ENCODE measurements at places on chromosomes 1 and 21.

DNA sequence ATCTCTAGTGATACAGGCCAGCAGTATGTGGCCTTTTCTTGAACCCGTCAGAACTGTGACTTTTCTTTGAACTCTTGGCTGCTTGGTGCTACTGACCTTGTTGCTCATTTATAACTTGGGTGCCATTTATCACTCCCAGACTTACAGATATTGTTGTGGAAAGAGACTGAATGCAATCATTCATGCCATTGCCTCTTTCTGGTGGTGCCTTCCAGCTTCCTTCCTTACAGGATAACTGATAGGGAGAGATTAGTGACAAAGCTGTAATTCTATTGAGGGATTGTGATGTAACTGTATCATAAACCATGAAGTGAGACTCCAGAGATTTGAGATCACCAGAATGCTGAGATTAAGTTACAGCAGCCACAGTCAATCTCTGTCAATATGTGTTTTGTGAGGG, 256.5 kb downstream of the USP25 start:
- DNase-seq: no peak

GRCh38 chr1:165717918-165718515, 19.7 kb upstream of the ALDH9A1 start:
- no peak for DNase-seq

- no peak for DNase-seq
These were observed 85.6 kb upstream of the WNT4 start for GRCh38 chr1:22228505-22228911.

GRCh38 chr1:151175863-151176262, at the start of gene TMOD4:
TSS of gene TMOD4 (minus strand) at chr1:151175981. CDS start at chr1:151174875, 1,106 bp downstream.
- DNase-seq: no peak

- no peak for DNase-seq
These were observed 18.8 kb upstream of the ECE1 start for GRCh38 chr1:21308847-21309652.

- no peak for DNase-seq
These were observed 125.1 kb downstream of the BARHL2 start for GRCh38 chr1:90591970-90592356.

DNA sequence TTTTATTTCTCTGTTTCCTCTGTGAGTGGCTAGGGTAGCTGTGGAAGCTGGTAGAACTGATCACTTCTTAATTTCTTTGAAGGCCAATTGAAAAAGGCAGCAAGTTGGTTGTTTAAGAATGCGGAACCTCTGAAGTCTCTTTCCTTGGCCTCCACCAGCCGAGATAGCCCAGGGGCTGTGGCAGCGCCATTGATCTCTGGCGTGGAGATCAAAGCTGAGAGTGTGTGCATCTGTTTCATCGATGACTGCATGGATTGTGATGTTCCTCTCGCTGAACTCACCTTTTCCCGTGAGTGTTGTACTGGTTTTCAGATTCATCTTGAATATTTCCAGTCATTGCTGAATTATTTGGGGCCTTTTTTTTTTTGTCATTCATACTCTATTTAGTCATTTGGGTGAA, 97.7 kb downstream of the VPS13D start:
- no peak for DNase-seq

GRCh38 chr1:113488576-113489177, 98.4 kb downstream of the MAGI3 start:
- DNase-seq: no peak

DNA sequence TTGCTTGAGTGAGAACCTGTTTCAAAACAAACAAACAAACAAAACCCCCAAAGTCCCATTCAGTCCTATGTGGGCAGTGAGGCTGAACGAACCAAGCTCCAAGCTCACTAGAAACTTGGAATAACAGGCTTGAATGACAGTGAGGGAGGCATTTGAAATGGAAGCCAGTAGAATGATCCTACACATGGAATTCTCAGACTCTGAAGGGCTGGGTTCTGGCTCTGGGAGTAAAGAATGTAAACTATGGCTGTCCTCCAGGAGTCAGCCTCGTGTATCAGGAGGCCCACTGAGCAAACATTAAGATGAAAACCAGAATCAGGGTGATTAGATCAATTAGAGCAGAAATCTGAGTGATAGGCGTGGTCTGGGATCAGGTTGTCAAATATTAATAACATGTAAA, 14.9 kb downstream of the PCP4L1 start:
- DNase-seq: no peak

GRCh38 chr1:110262846-110263631, 52.9 kb downstream of the KCNC4 start:
- DNase-seq: no peak

DNA sequence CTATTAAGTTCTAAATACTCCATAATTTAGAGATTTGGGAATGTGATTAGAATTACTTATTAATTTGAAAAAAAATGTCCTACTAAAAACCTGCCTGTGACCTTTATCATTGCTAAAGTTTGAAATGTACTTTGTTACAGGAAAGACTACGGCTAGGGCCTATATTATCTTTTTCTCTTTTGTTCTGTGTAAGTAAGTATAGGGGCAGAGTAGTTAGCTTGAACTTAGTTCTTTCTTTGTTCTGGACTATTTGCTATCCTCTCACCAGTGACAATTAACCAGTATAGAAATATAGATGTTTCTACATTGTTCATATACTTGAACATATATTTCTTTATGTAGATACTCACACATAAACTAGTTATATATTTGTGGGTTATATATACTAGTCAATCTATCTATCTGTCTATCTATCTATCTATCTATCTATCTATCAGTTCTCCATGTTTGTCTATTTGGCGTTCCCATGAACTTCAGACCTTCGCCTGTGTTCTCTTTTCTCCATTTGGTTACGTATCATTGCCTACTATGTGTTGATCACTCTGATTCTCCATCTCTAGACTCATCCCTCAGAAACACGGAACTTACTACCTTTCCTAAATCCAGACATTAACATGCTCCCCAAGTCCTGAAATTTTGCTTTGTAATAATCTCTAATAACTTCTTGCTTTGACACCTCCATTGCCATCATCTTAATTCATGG, 3.3 kb downstream of the PTPRC start:
- no peak for DNase-seq

DNA sequence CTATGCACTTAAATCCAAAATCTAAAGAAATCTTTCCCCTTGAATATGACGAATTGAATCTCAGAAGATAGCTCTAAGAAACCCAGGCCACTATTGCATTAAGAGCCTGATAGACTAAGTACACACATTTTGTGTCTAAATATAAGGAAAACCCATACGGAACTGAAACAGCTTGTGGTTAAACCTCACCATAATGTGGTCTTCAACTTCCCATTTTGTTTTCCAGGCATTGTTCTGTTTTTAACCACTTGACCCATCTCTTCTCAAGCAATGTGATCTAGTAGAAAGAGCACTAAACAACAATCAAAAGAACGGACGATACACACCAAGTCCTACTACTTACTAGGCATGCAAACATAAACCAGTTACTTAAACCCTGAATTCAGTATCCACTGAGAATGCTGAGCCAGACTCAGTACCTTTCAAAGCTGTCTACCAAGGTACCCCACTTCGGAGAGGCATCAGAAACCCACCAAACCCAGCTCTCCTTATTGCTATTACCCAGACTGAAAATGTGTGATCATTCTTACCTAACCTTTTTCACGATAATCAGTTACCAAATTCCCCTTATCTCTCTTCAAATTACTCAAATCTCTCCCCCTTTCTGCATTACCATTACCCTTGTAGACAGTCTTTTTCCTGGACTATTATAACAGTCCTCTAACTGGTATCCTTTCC, 12.8 kb downstream of the OTUD7B start:
- DNase-seq: no peak

GRCh38 chr1:33454646-33455282, 17.7 kb upstream of the ZSCAN20 start:
- no peak for DNase-seq

DNA sequence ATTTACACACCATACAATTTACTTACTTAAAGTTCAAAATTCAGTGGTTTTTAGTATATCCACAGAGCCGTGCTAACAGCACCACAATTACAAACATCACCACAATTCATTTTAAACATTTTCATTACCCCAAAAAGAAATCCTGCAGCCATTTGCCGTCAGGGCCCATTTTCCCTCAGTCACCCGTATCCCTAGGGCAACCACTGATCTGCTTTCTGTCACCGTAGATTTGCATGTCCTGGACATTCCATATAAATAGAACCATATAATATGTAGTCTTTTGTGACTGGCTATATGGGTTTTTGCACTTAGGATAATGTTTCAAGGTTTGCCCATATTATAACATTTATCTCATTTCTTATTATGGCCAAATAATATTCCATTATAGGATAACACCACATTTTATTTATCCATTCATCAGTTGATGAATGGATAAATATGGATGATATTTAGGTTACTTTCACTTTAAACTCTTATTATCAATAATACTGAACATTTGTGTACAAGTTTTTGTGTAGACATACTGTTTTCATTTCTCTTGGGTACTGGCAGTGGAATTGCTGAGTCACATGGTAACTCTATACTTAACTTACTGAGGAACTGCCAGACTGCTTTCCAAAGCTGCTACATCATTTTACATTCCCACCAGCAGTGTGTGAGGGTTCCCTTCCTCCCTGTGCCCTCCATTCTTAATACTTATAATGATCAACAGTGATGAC, 68.9 kb downstream of the ST3GAL3 start:
- DNase-seq: no peak

GRCh38 chr1:8147956-8148355, 121.8 kb upstream of the ERRFI1 start:
- no peak for DNase-seq

DNA sequence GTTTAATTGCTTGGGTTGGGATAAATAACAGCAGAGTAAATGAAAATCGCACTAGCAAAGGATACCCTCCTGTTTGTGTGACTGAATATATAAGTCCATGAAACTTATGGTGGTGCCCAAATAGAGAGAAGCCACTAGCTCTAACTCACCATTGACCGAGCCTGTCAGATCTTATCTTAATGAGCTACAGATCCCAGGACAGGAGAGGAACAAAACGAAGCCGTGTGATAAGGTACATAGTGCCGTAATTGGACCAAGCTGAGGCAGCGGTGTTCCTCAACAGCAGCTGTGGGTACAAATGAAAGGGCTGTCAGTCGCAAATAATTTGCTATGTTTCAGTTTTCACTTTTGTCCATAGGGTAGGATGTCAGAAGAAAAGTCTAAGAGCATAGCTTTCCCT, 276.1 kb downstream of the PTBP2 start:
- no peak for DNase-seq

DNA sequence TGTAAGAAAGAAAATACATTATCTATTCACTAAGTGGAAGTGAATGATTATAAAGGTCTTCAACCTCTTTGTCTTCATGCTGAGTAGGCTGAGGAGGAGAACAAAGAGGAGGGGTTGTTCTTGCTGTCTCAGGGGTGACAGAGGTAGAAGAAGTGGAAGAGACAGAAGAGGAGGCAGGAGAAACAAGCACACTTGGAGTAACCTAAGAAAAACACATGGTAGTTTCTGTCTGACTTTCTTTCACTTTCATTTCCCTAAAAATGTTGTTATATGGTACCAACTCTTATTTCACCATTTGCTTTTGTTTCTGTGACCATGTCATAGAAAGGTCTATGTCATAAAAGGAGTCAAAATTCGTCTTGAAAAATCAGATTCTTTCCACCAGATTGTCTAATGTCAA, 696.6 kb upstream of the BRINP3 start:
- no peak for DNase-seq

DNA sequence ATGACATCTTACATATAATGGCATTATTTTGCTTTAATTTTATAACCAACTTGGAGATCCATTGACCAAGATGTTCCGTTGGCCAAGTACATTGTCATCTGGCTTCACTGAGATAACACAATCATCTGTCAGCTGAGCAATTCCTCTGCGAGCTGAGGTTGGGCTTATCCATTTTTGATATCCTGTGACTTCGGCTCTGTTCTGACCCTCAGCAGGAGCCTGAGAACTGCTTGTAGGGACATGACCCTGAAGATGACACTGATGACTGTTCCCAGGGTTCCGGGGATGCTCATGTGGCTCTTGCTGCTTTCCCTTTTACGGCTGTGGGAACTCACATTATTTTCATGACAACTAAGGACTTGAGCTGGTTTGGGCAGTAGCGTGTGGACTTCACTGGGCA, 51.2 kb downstream of the TLR5 start:
- no peak for DNase-seq

DNA sequence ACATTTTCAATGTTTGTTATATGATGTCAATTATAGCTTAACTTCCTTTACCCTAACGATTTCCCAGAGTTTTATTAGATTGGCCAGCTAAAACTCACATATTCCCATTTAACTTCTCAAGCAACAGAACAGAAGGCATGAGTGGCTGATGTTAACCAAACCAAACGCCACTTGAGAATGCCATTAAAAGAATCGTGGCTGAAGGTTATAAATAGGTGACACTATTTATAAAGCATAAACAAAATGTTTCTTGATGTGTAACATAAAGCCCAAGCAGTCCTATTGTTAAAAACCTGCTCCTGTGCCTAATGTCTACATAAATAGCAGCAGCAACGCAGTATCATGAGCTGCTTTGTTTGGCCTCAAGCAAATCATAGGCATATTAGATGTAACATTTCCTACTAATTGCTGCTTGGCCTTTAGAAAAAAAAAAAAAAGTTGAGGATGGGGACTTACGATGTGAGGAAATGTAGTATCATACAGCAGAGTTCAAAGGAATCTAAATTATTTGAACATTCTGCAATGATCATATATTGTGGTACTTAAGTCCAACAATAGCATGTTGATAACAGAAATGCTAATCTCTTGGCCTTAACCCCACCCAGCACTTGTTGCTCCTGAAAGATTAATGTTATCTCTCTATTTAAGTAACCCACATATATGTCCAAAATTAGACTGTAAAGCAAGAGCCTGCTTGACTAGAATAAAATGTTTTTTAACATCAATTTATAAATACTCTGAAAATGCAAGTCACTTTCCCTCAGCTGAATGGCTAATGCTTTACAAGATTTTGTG, 106.0 kb downstream of the ESRRG start:
- no peak for DNase-seq

- DNase-seq: no peak
These were observed 47.7 kb downstream of the CACHD1 start for GRCh38 chr1:64517640-64518039.

DNA sequence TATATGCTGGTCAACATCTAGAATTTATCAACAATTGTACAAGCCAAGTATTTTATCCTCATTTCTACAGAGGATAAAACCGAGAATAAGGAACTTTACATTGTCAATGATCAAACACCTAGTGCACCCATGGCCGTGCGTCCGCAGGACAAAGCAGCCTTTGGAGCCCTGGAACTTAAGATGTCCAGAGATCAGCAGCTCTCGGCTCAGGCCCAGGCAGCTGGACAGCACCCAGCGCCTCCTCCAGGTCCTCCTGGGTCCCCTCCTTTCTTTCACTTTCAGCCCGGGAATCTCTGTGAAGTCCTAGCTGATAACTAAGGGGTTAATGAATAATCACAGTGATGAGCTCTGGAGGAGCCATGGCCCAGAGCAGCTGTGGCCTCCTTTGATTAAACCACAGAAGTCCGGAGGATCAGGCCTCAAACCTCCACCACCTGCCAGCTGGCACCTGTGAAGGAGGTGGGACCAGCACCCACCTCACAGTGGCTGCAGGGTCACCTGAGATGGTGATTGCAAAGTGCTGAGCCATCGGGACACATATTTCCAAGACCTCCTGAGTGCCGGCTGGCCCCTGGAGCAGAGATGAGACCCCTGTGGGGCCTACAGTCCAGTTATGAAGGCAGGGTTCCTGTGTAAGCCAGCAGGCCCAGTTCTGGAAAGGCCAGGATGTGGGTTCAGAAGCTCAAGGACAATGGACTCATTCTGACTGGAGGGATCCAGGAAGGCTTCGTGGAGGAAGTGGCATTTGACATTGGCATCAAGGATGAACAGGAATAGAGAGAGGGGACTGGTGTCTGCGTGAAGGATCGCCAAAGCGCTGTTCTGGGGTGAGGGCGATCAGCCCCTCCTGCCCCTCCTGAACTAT, 11.6 kb upstream of the SAMD11 start:
- no peak for DNase-seq
